ENCODE measurements at places on chromosomes 1 and 21.

- DNase-seq: no peak
Measured at GRCh38 chr21:32499249-32500055, 85.9 kb downstream of the TCP10L start.

- no peak for DNase-seq
Measured at GRCh38 chr1:175794586-175794985, 51.2 kb upstream of the TNR start.

DNA sequence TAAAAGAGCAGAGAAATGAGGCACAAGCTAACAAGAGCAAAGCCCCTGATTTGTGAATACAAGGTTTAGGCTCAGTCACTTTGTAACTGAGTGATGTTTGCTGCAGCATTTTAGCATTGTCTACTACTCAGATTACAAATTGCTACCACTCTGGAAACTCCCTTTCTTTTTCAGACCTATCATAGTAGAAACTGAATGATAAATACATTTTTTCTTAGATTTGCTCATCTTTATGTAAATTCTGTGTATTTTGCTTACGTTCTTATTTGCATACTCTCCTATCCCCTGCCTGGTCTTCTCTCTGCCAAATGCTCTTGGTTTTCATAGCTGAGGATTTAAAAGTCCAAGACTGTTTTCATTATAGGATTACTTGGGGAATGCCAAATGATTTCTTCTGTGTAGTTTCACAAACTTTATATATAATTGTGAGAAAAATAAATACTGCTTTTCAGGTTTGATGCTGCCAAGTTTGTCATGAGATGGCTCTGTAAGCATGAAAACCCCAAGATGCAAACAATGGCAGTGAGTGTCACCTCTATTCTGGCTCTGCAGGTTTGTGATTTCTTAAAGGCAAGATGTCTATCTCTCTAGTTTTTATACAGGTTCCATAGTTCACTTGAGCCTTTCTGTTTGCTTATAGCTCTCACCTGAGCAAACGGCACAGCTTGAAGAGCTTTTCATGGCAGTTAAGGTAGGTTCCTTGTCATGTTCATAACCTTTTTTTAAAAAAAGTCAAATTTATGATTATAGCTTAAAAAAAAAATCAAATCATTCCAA lies 24.7 kb downstream of the ZYG11A start:
- no peak for DNase-seq

DNA sequence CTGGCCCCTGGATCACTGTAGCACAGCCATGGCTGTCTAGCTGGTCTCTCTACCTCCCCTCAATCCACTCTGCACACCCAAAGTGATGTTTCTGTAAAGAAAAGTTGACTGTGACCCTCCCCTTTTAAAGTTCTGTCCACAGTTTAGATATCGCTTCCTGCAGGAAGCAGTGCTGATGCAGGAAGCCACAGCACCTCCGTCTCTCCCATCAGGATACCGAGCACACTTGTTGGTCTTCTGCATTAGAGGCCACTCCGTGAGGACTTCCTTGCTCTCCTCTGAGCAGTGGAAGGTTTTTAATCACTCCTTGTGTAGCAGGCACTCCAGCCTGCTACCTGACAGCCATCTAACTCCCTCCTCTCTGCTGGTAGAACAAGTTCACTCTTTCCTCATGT lies 69.5 kb downstream of the GADD45A start:
- DNase-seq: no peak

- no peak for DNase-seq
Measured at GRCh38 chr21:38765056-38765455, 40.7 kb upstream of the ETS2 start.

GRCh38 chr1:62809788-62810187 lies 25.9 kb downstream of the ATG4C start:
- DNase-seq: no peak

DNA sequence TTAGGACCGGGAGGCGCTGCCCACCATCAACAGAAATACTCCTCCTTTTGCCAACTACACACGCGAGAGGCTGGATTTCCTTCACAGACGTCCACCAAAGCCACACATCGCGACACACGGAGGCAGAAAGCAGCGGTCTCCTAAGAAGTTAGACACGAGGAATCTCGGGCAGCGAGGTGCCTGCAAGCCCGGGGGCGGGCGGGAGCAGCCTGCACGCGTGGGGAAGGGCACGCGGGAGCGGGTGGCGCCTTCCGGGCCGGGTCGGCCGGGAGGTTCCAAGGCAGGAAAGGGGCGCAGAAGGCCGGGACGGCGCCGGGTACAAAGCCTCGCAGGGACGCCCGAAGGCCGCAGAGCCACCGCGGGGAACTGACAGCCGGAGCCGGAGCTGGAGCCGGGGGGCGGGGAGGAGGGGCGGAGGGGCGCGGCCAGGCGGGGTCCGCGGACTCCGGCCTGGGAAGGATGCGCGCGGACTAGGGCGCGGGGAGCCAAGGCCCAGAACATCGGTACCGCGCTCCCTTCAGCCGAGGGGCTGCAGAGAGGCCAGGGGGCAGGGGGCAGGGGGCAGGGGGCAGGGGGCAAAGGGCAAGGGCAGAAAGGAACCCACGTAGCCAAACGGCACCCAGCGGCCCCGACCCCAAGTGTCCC lies 722 bp downstream of the NPHP4 start:
- peak; percentile 39 for DNase-seq

DNA sequence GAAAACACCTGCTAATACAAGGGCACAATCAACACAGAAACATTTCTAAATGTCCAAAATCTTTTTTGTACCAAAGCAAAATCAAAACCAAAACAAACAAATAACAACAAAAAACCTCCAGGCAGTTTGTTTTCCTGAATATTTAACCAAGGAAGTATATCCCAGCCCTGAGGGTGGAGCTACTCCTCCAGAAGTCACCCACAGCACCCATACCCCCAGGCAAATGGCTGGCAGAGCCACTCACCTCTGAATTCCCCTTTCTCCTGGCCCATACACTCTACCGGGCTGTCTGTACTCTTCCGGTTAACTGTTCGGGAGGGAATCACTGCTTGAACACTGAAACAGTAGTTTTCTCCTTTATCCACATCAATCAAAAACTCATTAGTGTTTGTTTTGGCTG lies 9.5 kb downstream of the F3 start:
- no peak for DNase-seq

GRCh38 chr1:115291741-115292140 lies 46.3 kb downstream of the NGF start:
- no peak for DNase-seq

DNA sequence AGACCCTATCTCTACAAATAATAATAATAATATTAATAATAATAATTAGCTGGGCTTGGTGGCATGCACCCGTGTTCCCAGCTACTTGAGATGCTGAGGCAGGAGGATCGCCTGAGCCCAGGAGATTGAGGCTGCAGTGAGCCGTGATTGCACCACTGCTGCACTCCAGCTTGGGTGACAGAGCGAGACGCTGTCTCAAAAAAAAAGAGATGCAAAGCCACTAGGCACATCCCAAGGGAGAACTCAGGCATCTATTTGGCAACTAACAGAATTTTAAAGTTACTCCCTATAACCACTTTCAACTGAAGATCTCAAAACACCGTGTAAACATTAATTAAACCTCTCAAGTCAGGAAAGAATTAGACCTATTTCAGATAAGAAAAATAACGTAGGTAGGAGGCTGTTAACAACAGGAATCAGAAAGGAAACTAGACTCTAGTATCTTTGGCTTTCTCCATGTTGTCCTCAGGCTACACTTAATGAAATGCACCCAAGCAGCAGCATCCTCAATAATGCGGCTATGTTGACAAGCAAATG lies 3.7 kb downstream of the RNF19B start:
- DNase-seq: no peak

DNA sequence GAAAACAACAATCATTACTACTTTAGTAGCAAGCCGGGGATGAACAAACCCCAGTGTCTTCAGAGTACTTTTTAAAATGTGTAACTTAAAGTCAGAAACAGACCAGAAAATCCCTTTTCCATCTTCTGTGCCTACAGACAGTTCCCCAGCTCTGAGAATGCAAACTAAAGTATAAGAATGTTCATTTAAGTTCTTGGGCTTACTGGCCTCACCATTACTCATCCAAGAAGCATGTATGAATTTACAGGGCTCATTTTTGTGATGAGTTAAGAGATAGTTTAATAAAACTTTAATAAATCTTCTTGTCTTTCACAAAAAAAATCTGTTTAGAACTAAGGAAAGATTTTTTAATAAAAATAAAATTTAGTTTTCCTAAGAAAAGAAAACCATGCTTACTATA lies 4.6 kb downstream of the LPGAT1 start:
- DNase-seq: no peak

DNA sequence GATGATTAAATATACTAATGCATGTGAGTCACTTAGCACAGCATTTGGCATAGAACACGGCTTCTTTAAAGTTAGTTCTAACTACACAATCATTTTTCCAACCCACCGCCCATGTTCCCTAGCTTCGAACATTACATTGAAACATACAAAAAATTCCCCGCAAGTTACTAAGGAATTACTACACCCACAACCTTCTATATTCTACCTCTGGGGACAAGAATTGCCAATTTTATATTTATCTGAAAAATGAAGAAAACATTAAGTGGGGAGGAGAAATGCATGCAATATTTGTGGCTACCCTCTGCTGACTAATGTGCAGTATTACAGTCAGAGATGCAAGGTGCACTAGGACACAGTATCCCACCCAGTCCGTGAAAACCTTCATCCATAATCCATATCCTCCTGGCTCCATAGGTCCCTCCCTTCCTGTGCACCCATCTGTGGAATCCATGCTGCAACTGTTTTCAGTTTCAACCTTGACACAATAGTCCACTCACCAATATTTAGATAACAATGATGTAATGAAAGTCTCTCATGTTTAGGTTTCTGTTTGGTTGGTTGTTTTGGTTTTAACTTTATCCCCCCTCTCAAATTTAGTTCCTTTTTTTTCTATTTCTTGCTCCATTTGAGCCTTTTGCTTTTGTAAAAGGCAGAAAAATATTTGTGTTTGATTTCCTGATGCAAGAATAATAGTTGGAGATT lies 31.6 kb downstream of the RGS5 start:
- no peak for DNase-seq

DNA sequence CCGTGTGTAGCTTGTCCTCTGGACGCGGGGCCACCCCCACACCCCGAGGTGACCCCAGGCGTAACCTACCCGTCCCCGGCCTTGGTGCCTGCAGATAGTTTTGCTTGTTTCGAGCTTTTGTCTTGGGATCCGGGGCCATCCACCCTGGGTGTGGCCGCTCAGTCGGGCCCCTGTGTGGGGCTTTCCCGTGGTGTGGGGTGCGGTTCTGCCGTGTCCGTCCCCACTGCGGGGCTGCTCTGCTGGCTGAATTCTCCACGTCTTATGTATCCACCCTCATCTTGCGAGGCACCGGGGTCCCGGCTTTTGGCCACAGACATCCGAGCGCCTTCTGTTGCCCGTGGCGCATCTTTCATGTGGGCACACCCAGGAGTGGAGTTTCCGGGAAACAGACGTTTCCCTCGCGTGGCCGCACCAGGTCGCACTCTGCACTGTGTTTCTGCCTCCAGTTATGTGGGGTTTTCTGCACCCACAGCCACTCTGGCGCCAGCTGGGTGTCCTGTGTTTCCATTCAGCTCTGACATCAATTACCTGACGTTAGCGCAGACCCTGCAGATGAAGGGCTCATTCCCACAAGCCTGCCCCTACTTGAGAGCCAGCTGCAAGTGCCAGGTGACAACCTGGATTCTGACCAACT lies 64.9 kb downstream of the PRKCZ start:
- DNase-seq: no peak
